ENCODE measurements at places on chromosomes 7 and 10.

- DNase-seq = no peak
These were observed 132.6 kb upstream of the NAMPT start for GRCh38 chr7:106417273-106417902.

- no peak for DNase-seq
These were observed 194.3 kb upstream of the PITRM1 start for GRCh38 chr10:3366735-3367405.

- no peak for DNase-seq
These were observed 183.6 kb downstream of the TAX1BP1 start for GRCh38 chr7:27923642-27923980.

GRCh38 chr7:129773328-129773731 lies 161.8 kb downstream of the NRF1 start:
- DNase-seq = no peak

DNA sequence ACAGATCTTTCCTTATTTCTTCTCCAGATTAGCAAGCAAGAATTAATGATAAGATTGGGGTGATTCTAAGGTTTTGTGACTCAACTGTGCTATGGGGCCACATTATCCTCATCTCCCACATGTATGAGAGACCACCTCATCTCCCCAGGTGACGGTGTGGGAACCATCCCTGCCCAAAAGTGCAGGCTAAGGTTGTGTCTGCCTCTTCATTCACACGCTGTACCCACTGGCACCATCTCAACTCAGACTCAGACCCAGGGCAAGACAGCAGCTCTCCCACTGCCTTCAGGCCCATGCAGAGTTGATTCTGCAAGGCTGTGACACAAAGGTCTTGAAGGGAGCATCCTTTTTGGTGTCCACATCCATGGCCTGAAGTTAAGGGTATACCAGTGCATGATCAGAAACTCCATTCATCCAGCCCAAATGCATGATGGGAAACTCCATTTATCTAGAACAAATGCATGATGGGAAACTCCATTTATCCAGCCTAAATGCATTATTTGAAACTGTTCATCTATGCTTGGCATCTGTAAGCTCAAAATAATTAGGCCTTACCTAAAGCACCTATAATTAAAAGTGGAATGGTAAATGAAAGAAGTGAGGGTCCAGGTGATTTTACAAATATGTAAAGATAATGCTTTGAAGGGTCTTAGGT lies 99.4 kb downstream of the TCERG1L start:
- DNase-seq = no peak
